Tongue (tissue), 3 donors: ENCODE measurements at places on chromosomes 5 and 9. TPM values are rescaled to one million over a fixed set of nuclear protein-coding genes. Genes with fewer than 3 reads are reported as not detected.

The FCHO2 gene
- total RNA-seq, result 27.2 TPM

The OR1L1 gene
- total RNA-seq, result not detected

The WDR38 gene
- not detected for total RNA-seq

The GPR150 gene
- total RNA-seq, result not detected

The PCDHA12 gene
- total RNA-seq, result 0.10 TPM

The LCN2 gene
- 19.7 TPM for total RNA-seq

GRCh38 chr9:8715788-8716187 lies 916.2 kb upstream of the DMAC1 start:
- no peak for DNase-seq

DNA sequence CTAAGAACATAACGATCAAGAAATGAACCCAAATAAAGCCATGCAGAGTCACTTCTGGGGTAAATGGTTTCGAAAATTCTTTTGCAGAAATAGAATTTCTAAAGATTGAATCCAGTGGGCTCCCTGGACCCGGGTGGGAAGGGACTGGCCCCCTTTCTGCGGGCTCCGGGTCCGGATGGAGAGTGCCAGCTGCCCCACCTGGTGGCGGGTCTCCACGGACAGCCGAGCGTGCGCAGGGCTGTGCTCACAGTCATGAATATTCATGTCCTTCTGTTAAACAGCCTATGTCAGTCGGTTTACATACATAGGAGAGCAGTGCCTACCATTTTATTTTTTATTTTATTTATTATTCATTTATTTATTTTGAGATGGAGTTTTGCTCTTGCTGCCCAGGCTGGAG lies 4.7 kb upstream of the PPP1R26 start:
- DNase-seq, result peak; percentile 22

- DNase-seq, result no peak
Measured at GRCh38 chr5:107512029-107512428, 158.7 kb downstream of the EFNA5 start.

DNA sequence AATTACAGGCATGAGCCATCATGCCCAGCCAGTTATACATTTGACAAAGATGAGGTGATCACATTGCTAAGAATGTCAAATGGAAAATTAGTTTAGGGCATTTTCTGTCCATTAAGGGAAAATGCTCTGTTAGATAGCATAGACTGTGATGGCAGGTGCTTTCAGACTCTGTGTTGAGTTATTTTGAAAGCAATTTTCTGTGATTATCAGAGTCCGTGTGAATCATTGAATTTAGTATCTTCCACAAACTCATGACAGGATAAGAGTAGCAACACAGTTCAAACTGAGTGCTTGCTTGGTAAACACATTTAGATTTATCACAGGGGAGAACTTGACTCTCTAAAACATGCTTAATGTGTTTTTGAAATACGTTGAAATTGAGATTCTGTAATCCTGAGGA lies 69.0 kb downstream of the GAPVD1 start:
- DNase-seq, result no peak

DNA sequence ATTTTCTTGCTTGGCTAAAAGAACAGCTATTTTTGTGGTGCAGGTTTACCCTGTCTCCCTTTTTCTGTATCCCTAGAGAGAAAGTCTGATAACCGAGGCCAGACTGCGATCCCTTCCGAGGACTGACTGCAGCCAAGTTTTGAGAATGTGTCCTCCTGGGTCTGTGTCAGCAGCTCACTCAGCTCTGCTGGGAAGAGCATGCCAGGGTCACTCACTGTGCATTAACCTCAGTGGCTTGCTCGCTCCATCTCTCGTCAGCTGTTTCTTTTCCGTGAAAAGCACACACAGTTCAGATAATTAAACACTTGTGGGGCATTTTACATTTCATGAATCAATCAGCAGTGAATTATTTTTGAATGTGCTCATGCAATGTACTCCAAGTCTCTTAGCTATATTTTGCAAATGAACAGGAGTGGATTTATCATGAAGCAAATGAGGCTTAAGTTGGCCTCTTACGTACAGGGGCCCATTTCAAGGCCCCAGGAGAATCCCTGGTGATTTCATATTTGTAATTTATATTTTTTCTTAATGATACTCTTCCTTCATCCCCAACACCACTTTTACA lies 252.1 kb downstream of the SMARCA2 start:
- DNase-seq, result peak; percentile 54

DNA sequence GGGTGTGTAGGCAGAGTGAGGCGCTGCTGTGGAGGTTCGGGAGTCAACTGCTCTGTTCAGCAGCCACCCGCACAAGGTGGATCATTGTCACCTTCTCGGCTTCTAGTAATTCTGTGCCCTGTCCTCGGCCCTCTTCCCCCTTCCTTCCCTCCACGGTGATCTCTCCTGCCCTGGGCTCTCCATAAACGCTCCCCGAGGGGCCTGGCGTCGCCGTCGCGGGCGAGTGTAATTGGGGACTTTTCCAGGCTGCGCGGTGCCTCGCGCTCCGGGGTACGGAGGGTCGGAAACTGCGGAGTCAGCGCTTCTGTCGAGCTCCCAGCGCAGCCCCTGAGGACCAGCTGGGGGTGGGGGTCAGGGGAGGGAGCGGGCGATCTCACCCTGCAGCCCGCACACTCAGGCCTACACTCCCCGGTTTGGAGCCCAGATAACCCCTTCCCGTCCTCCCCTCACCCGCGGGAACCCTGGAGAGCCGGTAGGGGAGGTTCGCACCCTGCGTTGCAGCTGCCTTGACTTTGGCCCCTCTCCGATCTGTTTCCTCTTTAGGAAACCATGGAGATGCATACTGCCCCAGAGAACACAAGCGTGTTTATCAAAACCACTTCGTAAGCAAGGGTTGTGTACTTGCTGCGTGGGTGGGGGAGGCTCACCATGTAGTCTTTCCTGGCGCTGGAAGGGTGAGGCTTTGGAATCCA lies 188.3 kb upstream of the ZNF618 start:
- peak; percentile 46 for DNase-seq

DNA sequence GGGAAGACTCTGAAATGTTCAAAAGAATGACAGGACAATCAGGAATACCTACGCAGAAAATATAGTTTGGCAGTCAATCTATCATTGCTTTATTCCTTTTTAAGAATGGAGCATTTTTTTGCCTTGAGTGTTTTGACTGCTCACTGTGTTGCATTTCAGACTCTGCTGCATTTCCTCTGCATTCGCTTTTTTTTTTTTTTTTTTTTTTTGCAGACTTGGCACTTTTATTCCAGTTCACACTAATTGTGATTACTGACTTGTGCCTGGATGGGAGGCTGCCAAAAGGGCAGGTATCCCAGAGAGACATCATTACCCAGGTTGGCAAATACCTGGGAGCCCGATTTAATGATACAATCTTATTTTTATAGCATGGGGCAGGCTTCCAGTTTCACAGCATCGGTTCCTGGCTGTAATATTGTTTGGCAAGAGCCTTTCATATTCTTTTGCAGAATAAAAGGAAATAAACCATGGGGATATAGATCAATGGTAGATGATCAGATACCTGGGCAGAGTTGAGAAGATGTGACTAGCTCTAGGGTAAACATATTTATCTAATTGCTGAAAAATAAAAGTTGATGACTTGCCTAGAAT lies 1132.6 kb downstream of the MAT2B start:
- no peak for DNase-seq

- no peak for DNase-seq
Measured at GRCh38 chr5:54090495-54091120, 219.8 kb downstream of the ARL15 start.

DNA sequence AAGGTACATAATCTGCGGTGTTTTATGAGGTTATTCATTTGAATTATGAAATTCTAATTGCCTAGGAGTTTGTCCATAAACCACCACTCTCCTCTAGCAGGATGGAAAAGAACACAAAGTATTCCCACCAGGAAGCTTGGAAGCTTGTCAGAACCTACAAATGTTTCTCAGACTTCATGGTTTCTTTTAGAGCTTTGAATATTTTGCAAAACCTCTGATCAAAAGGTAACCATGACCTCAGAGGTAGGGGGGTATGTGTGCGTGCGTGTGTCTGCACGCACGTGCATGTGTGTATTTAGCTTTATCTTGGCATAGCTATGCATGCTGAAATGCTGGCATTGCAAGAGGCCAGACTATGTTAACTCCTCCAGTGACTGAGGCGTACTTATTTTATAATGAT lies 847.0 kb downstream of the TLE1 start:
- peak; percentile 68 for DNase-seq
